ENCODE measurements at places on chromosomes 3 and 15.

DNA sequence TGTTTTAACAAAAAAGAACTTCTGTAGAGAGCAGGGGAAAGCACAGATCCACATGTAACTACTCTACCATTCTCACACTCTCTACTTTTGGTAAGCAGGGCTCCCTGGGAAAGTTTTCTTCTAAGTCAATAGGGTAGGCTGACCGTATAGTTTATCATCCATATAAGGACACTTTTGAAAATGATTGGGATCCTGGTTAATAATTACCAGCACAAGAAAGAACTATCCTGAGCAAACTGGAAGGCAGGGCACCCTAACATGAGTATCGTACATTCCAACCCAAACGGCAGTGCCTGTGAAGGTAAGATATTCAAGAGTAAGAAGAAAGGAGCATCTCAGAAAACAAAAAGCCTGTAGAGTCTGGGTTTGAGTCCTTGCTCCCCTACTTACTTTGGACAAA, 22.1 kb downstream of the SUSD5 start:
- no peak for DNase-seq

GRCh38 chr15:98676586-98677270, 28.4 kb downstream of the IGF1R start:
- no peak for DNase-seq

DNA sequence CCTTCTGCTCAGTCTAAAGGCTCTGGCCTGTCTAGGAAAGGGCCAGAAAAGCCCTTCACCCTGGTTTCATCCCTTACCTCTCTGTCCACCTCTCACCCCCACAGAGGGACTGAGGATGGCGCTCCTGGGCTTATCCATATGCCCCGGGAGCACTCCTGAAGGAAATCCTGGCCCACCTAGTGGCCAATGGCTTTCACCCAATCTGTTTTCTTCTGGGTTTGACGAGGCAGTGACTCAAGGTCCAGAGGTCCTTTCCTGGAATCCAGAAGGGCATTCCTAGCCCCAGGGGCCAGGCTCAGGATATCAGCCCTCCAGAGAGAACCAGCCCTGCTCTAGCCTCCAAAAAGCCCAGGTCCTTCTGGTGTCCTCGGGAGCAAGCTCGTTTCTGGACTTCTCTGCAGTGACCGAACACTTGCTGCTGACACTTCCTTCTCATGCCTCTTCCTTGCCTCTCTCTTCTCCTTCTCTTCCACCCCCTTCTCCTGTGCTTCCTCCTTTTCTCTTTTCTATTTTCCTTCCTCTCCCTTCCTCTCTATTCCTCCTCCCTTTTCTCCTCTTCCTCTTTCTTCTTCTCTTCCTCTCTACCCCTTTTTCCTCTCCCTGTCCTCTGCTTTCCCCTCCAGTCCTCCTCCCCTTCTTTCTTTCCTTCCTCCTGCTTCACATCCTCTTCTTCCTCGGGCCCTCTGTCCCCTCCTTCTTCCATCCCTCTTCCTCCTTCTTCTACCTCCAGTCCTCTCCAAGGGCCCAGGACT, 59.6 kb downstream of the RHCG start:
- DNase-seq: no peak

DNA sequence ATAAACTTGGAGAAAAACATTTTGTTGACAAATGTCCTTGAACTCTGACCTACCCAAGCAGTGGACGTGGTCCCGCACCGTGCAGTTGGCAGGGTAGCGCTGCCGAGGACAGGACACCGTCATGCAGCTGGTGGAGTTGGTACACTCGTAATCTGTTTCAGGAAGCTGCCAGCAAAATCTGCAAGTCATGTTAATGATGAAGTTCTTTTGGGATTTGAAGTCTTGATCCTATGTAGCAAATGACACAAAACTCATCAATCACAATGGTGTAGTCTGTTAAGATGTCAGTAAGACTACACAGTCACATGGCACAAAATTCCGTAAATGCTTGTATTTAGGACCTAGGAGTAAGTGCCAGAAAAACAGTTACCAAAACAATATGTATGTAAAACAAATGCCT, 5.5 kb downstream of the TM2D3 start:
- no peak for DNase-seq

- DNase-seq: no peak
These were observed 20.0 kb downstream of the SHF start for GRCh38 chr15:45167631-45168205.

DNA sequence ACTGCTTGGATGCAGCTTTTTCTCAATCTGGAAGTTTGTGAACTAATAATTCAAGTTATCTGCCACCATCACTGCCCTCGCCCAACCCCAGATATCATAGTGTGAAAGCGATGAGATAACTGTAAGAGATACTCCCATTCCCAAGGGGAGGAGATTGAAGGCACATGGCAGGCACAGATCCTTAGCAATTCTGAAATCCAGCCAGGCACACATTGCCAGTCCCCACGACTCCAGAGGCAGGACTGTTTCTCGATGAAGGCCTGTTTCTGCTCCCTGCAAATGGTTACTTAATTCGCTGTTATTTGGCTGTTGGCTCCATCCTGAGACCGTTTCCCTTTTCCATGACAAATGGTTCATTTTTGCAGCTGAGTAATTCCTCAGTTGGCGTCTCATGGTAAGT, 63.2 kb upstream of the NEDD4 start:
- no peak for DNase-seq

GRCh38 chr15:73892446-73893226, 19.3 kb downstream of the TBC1D21 start:
- DNase-seq: no peak

- no peak for DNase-seq
These were observed 486.1 kb downstream of the DIPK2A start for GRCh38 chr3:144457758-144458157.

- DNase-seq: no peak
These were observed 104.5 kb downstream of the LSAMP start for GRCh38 chr3:116340680-116341216.

DNA sequence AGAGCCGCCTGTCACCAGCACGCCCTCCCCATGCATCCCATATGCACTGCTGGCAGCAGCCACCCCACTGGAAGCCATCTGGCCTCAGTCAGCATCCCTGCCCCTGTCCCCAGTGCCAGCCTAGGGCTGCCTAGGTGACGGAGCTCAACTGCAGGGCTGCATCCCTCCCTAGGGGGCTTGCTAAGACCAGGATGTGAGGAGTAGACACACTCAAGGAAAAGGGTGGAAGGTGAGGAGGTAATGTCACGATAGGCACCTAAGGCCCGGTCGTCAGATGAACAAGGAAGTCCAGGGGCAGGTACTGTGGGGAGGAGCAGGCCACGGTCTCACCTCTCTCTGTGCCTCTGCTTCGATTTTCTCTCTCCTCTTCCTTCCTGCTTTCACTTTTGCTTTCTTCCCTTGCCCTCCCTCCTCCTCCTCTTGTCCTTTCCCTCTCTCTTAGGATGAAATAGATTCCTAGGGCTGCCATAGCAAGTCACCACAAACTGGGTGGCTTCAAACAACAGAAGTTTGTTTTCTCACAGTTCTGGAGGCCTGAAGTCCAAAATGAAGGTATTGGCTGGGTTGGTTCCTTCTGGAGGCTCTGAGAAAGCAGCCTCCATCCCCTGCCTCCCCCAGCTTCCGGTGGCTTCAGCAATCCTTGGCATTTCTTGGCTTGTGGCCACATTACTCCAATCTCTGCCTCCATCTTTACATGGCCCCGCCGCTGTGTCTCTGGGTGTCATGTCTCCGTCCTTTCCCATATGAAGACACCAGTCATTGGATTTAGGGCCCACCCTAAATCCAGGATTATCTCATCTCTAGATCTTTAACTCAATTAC, 298.3 kb downstream of the SHQ1 start:
- DNase-seq: no peak

DNA sequence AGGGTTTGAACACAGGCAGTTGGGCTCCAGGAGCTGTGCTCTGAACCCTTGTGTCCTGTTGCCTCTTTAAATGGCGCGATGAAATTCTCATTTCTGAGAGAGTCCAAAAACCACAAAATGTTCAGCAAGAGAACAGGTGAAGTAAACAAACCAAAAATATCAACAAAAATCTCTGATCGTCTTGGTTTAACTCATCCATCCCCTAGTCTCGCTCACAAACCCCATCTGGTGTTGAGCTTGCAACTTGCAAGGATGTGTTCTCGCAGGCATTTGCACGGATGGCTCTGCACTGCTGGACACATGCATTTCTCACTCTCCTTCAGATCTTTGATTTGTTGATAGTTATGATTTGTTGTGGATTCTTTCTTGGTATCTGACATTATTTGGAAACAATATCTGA, 31.1 kb downstream of the FAH start:
- DNase-seq: no peak

- DNase-seq: no peak
These were observed 3.4 kb downstream of the FYCO1 start for GRCh38 chr3:45992133-45992729.

GRCh38 chr3:106305127-106305526, 436.3 kb upstream of the CBLB start:
- DNase-seq: no peak

DNA sequence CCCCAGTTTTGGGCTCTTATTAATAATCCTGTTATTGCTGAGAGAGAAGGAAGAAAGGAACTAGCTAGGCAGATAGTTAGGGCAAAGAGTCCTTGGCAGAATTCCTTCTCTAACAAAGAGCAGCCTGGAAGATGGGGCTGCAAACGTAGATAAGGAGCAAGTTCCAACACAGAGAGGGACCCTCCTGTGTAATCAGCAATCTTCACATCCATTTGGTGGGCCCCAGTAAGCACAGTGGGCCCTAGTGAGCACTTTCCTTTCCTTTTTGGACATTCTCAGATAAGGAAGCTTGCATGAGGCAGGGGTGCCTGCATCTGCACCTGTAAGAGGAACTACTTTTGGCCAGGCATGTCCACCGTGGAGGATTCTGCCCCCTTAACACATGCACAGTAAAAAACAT, 119.6 kb upstream of the SGO1 start:
- DNase-seq: no peak

DNA sequence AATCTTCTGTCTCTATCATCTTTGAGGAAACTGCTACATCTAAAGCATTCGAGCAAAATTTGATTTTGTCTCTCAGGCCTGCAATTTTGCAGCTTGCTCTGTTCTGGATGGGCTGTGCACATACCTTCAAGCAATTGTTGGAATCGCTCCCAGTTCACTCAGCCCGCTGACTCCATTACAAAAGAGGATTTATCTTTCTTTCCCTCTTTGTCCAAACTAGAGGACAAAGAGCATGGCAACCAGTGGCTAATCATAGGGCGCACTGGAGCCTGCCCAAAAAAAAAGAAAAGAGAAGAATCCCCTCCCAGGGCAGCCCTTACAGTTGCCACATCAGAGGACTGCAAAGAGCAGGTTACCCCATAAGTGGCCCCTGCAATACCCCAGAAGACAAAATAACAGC, 49.0 kb upstream of the DUT start:
- DNase-seq: peak; percentile 72

DNA sequence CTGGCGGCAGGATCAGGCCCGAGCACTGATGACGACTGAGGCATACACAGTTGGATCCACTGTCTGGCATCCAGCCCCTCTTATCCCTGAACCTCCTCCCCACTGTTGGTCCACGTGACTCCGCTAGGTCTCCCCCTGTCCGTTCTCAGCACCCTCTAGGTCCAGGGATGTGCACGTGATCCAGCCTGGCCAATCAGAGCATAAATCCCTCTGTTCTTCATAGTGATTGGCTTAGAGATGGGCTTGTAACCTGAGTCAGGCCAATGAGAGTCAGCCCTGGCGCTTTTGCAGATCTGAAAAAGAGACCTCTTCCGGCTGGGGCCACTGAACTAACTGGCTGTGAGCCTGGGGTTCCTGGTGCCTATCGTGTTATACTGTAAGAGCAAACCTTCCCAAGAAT, 20.5 kb upstream of the IQSEC1 start:
- DNase-seq: no peak

DNA sequence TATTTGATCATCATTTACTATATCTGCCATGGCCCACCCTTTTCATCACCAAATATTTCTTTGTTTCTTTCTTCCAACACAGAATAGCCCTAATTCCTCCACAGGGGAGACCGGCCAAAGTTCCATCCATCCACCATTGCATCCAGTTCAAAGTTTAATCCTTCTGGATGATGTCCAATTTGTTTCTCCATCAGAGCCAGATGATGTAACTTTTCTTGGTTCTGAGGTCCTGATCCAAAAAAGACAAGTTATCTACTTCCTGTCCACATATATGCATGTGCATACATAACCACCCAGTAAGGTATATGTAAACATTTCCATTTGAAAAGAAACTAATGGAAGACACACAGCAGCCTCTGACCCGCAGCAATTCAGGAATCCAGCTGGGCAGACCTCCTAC, 237.3 kb downstream of the SHOX2 start:
- DNase-seq: no peak

DNA sequence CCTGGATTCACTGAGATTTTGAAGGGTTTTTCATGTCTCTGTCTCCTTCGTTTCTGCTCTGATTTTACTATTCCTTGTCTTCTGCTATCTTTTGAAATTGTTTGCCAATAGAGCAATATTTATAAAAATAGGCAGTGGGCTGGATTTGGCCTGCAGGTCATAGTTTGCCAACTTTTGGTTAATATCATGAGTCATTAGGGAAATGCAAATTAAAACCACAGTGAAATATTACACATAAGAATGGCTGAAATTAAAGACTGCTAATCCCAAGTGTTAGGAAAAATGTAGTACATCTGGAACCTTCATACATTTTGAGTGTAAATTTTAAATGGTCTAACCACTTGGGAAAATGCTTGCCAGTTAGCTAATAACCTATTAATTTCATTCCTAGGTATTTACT, 56.3 kb downstream of the ABI3BP start:
- DNase-seq: no peak

GRCh38 chr3:48429317-48429959, 448 bp downstream of the PLXNB1 start:
- DNase-seq: peak; percentile 32

DNA sequence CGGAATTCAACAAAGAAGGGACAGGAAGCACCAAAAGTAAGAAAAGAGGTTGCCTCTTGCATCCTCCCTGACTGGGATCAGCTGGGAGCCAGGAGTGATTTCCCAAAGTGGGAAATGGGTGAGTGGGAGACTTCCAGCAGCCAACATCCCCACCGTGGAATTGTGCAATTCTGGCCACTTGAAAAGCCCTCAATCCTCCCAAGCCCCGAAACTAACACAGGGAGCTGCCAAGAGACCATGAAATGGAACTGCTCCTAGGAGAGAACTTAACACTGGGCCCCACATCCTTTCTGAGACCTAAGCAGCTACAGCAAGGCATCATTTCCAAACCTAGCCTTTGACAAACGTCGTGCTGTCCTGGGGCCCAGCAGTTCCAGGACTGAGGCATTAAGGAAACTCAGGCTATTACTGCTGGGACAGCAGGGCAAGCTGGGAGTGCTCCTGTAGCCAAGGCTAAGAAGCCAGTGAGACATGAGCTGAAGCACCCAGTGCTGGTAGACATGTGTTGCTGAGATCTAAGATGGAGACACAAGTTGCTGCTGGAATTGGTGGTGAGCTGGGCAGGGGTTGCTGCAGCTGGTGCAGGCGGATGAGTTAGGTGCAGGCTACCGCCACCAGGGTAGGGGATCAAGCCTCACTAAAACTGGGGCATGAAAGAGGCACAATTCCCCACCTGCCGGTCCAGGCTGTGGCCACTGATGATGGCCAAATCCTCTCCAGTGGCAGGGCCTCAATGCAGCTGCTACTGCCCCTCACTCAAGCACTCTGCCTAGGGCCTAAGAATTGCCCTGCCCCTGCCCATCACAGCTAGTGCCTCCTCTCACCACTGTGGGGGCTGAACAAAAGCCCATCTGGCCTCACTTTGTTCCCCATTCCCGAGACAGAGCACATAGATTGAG, 43.9 kb downstream of the ALDH1A2 start:
- no peak for DNase-seq

GRCh38 chr3:23316924-23317323, 113.8 kb downstream of the UBE2E2 start:
- DNase-seq: no peak
